ENCODE measurements at places on chromosomes 6 and 20.

GRCh38 chr6:8069151-8069550 is 5.0 kb upstream of the BLOC1S5 start:
- no peak for DNase-seq

DNA sequence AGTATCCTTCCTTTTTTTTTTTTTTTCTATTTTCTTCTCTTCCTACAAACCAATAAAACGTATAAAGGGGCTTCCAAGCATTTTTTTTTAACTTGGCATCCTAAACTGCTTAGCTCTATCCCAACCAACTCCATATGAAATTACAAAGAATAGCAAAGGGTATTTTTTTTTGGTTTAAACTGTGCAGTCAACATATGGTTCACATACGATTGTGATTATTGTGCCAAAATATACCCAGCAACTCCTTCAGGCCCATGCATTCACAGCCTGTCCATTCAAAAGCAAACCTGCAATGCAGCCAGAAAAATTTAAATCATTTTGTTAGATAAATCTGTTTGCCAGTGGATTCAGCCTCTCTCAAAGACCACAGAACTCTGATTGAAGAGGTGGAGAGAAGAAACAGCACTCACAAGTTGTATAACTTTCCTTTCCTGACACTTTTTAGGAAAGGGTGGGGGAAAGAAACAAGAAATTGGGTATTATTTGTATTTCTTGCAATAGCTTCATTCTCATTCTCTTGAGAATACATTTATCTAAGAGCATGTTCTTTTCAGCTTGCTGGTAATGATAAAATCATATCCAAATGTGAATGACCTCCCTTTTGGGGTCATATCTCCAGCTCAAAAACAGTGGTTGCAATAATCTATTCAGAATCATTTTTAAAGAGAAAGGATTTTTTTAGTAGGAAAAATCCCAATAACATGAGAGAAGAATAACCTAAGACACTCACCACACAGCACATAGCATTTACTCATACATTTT is 701.3 kb upstream of the CHD6 start:
- DNase-seq: no peak

- no peak for DNase-seq
Measured at GRCh38 chr6:136658711-136659110, 108.5 kb upstream of the MAP7 start.

- DNase-seq: no peak
Measured at GRCh38 chr6:105988812-105989577, 97.1 kb upstream of the PRDM1 start.

DNA sequence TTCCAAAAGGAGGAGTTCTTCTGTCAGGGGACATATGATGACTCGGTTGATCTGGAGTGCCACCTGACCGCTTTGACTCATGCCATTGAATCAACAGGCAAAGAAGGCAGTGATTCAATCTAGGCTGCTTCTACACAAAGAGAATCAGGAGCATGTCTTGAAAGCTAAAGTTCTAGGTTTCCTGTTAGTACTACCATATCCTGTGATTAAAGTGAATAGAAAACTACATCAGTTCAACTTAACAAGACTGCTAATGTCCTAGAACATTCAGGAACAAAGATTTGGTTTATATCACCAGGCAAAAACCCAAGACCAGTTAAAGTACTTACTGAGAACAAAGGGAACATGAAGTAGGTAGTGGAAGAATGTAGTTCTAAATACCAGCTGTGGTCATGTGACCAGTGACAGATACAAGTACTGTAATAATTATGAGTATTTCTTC is 216.8 kb upstream of the SGK1 start:
- DNase-seq: no peak

DNA sequence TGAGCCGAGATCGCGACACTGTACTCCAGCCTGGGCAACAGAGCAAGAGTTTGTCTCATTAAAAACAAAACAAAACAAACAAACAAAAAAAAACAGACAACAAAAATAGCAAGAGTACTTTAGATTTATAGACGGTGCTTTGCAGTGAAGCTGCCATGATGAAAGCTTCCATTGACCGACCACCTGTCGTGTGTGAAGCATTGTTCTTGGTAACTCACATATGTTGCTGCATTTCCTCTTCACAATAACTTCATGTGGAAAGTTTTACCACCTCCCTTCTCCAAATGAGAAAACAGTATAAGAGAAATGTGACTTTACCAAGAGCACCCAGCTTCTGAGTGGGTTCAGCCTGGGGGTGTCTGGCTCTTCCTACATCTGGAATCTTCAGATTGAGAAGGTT is 56.4 kb upstream of the PTGIS start:
- DNase-seq: no peak

DNA sequence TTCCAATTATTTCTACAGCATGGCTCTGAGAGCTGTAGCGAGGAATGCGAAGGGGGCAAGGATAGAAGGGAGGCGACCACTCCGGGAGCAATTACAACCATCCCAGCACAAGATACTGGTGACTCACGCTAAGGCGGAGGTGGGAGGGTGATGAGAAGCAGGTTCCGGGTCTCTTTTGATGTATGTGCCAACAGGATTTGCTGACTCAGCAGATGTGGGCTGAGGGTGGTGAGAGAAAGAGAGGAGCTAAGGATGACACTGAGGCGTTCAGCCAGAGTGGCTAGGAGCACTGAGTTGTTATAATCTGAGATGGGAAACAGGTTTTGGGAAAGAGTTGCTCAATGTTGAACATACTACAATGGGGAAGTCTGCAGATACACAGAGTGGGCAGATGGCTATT is 9.3 kb upstream of the TXNDC5 start:
- DNase-seq: peak; percentile 45

DNA sequence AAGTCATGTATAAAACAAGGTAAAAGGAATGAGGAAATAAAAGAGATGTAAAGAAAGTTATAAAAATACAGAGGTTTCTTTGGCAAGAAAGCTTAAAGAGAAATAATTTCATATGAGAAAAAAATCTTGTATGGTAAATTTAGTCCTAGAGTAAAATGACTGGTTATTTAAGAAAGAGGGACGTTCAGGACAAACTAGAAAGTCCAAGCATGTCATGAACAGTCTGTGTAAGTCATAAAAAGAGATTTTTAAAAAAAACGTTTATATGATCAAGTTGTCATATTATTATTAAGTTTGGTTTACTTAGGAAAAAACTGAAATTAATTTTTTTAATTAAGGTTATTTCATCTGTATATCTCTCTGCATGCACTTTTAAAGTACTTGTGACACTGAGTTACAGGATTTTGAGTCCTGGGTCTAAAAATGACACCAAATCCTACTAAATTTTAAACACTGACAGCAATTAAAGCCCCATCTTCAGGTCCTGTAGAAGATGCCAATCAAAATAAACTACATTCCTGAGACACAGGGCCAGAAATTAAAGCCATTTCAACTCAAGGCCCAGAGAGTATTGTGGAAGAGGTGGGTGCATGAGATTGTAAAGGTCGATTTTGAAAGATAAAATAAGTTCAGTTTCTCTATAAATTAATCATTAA is 62.4 kb downstream of the AGPAT4 start:
- no peak for DNase-seq

DNA sequence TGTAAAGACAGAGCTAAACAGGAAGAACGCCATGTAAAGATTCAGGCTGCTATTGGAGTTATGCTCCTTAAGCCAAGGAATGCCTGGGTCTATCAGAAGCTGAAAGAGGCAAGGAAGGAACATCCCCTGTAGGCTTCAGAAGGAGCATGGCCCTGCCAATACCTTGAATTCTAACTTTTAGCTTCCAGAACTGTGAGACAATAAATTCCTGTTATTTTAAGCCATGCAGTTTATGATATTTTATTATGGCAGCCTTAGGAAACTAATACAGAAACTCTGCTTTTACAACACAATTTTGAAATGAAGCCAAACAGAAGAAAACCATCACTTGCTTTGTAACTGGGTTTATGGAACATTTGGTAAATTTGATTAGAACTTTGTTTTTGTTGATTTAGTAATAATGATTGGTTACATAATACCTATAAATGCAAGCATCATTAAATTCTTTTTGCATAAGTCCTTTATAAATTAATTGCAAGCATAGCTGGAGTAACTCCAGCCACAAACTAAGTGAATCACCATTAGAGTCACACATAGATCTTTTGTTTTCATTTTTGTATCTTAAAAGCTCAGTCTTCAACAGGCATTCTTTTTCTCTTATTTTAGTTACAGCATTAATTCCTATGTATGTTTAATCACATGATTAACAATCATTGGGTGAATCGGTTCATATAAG is 33.5 kb upstream of the TSPYL1 start:
- no peak for DNase-seq

- DNase-seq: no peak
Measured at GRCh38 chr6:169212436-169212835, 41.2 kb downstream of the THBS2 start.

GRCh38 chr6:38827024-38827423 is 111.9 kb downstream of the DNAH8 start:
- DNase-seq: no peak

GRCh38 chr6:136725124-136725523 is 67.2 kb downstream of the MAP3K5 start:
- DNase-seq: no peak
